ENCODE measurements at places on chromosomes 2 and 18.

DNA sequence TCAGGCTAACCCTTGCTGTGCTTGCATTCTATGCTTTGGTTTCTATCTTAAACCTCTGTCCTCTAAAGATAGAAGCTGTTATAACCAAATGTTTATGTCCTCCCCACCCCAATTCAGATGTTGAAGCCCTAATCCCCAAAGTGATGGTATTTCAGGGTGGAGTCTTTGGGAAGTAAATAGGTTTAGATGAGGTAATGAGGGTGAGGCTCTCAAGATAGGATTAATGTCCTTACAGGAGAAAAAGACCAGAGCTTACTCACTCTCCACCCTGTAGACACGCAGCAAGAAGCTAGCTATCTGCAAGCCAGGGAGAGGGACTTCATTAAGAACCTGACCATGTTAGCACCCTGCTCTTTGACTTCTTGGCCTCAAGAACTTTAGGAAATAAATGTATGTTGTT, 362.5 kb downstream of the ERBB4 start:
- no peak for DNase-seq

- DNase-seq, result no peak
Observed at GRCh38 chr2:165294912-165295311, 55.7 kb downstream of the SCN2A start.

DNA sequence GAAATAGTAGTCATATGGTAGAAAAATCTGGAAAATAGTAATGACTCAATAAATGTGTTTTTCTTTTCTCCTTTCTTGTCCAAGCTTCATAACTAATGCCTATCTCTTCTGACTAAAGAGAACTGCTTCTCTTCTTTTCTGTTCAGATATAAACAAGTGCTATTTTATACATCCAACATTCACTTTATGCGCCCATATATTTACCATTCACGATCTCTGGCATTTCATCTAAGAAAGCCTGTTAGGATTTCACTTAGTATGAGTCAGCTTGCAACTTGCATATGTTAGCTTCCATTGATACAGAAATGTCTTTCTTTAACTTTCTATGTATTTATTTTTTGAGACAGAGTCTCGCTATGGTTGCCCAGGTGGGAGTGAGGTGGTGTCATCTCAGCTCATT, 224.9 kb downstream of the VAPA start:
- DNase-seq, result no peak

DNA sequence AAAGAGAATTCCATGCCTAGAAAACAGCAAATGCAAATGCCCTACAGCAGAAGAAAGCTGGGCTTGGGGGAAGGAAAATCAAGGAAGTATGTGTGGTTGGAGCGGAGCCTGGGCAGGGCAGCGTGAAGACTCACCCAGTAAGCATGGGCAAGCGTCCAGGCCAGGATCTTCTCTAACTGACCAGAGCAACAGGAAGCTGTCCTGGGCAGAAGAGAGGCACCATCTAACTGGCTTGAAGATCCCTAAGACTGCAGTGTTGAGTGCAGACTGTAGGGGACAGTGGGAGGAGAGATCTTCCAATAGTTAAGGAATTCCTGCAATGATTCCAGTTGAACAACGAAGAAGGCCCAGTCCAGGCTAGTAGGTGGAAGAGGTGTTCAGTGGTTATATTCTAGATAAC, 57.9 kb downstream of the NXPH2 start:
- no peak for DNase-seq

DNA sequence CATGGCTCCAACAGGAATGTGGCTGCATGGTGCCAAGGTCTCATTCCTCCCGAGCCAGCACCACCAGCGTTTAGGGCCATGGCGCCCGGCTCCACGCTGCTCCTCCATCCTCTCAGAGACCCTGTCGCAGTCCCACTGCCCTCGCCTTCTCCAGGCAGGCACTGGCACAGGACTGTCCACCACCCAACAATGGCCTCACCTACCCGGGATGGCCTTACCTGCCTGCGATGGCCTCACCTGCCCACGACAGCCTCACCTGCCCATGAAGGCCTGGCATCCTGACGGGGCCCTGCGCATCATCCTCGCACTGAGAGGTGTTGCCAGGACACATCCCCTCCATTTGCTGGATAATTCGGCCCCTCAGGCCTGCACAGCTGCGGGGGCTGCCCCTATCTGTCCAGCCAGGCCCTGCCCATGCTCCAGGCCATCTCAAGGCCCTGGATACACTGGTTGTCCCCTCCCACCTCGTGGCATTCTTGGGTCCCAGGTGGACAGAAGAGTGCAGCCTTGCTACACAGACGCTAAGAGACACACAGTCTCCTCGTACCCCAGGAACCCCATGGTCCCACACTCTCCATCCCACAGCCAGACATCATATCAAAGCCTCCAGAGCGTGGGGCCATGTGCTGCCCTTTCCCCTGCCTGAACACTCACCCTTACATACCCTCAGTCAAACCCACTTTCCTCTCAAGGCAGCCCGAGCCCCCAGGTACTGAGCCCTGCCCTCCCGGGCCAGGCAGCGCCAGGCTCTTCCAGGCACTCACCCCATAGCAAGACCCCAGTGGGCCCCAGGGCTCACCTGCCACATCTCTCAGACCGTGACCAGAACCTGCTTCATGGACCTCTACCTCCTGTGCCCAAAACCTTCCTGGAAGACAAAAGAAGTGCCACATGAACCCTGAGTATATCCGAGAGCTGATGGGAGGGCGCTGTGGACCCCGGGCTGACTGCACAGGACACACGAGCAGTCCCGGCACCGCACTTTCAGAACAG, 268.6 kb downstream of the EIPR1 start:
- DNase-seq, result no peak

DNA sequence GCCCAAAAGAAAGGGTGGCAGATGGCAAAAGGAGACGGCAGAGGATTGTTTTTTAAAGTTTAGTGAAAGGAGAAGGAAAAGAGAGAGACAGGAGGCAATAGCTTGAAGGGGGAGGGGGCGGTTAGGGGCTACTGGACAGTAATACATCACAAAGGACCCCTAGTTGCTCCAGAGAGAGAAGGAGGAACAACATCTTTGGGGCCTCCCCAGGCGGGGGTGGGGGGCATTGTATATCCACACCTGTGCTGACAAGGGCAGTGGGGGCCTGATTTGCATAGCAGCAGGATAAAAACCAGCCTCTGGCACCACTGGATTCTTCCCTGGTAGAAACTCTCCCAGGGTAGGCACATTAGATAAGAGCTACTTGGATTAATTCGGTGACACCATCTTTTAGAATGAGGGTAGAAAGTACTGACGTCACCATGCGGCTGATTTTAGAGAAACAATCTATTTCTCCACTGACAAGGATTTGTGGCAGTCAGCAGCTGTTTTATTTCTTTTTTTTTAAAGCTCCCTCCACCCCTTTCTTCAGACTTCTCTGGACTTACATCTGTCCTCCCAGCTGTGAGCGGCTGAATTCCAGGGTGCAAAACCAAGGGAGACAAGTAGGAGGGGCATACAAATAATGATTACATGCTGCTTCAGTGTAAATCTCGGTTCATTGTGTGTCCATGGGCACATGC, 199.8 kb upstream of the NRP2 start:
- no peak for DNase-seq

- DNase-seq, result no peak
Observed at GRCh38 chr2:54551123-54551756, 95.1 kb downstream of the SPTBN1 start.

GRCh38 chr2:216339456-216340279, 32.6 kb downstream of the MARCHF4 start:
- DNase-seq, result no peak

GRCh38 chr2:74097574-74097973, 50.1 kb downstream of the BOLA3 start:
- DNase-seq, result no peak

DNA sequence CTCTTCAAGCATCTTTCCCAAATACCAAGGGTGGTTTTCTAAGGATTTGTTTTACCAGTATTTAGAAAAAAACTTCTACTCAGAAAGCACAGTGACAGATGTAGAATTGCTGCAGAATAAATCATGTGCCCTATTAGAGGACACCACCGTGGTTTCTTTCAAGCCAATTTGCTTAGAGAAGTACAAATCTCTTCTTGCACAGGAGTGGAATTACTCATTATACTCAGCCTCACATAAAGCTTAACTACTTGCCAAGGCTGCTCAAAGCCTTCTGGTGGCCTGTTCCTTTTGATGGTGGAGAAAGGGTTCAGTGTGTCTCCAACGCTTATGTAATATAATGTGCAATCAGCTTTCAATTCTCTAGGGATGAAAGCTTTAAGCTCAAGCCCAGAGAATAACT, 66.5 kb upstream of the CTNNA2 start:
- no peak for DNase-seq
